Activated CD4-positive, alpha-beta T cell treated with anti-CD3 and anti-CD28 coated beads, Interleukin-2, amount 10 ng/mL, durations not matched to agents 24 days and 14 days (primary cell): ENCODE measurements at places on chromosomes 7 and 10. TPM values are rescaled to one million over a fixed set of nuclear protein-coding genes. Genes with fewer than 3 reads are reported as not detected.

DNAH11 gene
- 3.0 and 6.1 TPM in 2 replicates for total RNA-seq

GRCh38 chr10:18659819-18660535, 746 bp downstream of the ARL5B start:
- peak overlapping the region; percentile 96 for H3K4me3 ChIP-seq
- no peaks in the 10 kb centered on the region for H3K27me3 ChIP-seq
- DNase-seq = peak; percentile 75
- peaks cover 40% of the 10 kb centered on the region for H3K4me1 ChIP-seq

OPALIN gene
- not detected in 2 replicates for total RNA-seq

GJD4 gene
- total RNA-seq = not detected in 2 replicates

TDRD1 gene
- 0.16 and 0.21 TPM in 2 replicates for total RNA-seq

- no peak for DNase-seq
- peaks cover 4% of the 10 kb centered on the region for H3K4me1 ChIP-seq
- no peak overlapping the region for H3K27ac ChIP-seq
- no peaks in the 10 kb centered on the region for H3K36me3 ChIP-seq
- H3K4me3 ChIP-seq = no peak overlapping the region
- H3K27me3 ChIP-seq = peaks cover 7% of the 10 kb centered on the region
These were observed 24.0 kb upstream of the TM9SF3 start for GRCh38 chr10:96610817-96611216.

DNA sequence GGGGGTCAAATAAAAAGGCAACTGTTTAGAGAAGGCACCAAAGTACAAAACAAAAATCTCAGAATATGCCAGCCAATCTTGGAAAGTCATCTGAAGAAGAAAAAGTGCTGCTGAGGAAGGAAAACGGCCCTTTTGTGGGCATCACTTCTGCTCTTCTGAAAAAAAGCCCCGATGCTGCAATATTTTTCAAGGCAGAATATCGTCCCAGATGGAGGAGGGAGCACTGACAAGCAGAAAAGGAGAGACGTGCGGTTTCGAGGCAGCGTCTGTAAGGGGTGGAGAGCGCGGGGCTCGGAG, 959 bp upstream of the ATRNL1 start:
- peaks cover 10% of the 10 kb centered on the region for H3K4me1 ChIP-seq
- H3K27me3 ChIP-seq = peaks cover 57% of the 10 kb centered on the region
- H3K36me3 ChIP-seq = no peaks in the 10 kb centered on the region
- no peak overlapping the region for H3K27ac ChIP-seq

DNA sequence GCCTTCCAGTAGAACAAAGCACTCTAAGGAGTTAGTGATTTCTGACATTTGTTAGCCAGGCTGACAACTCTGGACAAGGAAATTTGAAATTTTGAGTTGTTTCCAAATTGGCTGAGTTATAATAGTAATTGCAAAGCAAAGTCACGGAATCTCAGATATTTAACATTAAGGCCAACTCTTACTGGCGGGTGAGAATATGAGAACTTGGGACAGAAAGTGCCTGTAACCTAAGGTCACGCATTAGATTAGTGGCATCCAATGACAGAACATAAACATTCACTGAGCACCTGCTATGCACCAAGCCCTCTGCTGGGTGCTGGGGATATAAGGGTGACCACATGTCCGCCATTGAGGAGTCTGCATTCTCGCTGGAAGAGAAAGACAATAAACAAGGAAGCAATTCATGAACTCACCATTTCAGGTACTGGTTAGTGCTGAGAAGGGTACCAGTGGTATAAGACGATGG, 45.5 kb upstream of the CHST15 start:
- peaks cover 14% of the 10 kb centered on the region for H3K27me3 ChIP-seq
- H3K4me1 ChIP-seq = no peaks in the 10 kb centered on the region
- no peaks in the 10 kb centered on the region for H3K36me3 ChIP-seq
- DNase-seq = no peak
- H3K4me3 ChIP-seq = no peak overlapping the region

GPR15LG gene
- not detected in 2 replicates for total RNA-seq

GRCh38 chr7:115356139-115356746, 434.3 kb downstream of the MDFIC start:
- no peaks in the 10 kb centered on the region for H3K27me3 ChIP-seq
- H3K36me3 ChIP-seq = no peaks in the 10 kb centered on the region

DNA sequence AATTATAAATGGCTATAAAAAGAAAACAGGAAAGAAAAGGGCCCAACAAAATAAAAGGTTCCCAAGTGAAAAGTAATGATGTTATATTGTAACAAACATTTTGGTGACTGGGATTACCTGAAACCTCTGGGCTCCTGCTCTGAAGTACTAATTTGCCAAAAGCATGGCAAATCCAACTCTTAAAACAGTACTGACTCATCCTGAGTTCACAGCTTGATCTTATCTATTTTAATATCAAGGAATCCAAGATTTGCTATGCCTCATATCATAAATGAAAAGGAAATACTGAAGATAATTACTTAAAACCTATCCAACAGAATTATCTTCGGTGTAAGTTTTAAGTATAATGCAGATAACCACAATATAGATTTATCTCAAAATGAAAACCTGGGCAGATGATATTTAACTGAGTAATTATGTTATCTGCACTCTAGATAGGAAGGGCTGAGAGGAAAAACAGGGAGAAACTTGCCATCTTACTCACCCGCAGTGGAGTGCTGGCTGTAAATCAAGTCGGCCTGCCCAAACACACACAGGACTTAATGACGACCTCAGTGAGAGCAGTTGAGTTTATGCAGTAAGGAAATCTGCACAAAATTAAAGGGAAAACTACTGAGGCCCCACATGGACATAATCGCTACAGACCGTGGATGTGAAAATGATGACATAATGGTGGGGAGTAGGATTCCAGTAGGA, 48.4 kb downstream of the MPP7 start:
- no peaks in the 10 kb centered on the region for H3K4me1 ChIP-seq
- peaks cover 4% of the 10 kb centered on the region for H3K27me3 ChIP-seq
- peak; percentile 47 for DNase-seq
- H3K36me3 ChIP-seq = no peaks in the 10 kb centered on the region
- no peak overlapping the region for H3K4me3 ChIP-seq

MMRN2 gene
- total RNA-seq = not detected in 2 replicates

LRIT1 gene
- total RNA-seq = not detected in 2 replicates

TMEM26 gene
- not detected in 2 replicates for total RNA-seq

ITIH2 gene
- not detected in 2 replicates for total RNA-seq

DNA sequence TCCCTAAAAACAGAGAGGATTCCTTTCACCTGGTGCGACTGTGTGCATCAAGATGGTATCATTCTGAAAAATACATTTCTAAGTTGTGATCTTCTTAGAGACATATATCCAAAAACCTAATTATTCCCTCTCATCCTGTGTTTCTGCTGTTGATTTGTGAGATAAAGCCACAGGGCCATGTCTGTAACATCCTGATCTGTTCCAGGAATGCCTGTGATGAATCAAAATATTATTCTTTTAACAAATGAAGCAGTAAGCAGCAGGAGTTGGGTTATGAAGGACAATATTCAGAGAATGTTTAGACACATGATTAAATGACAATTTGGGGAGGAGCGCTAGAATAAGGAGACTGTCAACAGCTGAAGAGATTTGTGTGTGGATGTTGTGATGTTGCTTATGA, 731.4 kb downstream of the KCNMA1 start:
- H3K4me3 ChIP-seq = no peak overlapping the region
- H3K27me3 ChIP-seq = no peaks in the 10 kb centered on the region
- DNase-seq = no peak
- no peaks in the 10 kb centered on the region for H3K36me3 ChIP-seq
